ENCODE measurements at places on chromosomes 16 and 17.

DNA sequence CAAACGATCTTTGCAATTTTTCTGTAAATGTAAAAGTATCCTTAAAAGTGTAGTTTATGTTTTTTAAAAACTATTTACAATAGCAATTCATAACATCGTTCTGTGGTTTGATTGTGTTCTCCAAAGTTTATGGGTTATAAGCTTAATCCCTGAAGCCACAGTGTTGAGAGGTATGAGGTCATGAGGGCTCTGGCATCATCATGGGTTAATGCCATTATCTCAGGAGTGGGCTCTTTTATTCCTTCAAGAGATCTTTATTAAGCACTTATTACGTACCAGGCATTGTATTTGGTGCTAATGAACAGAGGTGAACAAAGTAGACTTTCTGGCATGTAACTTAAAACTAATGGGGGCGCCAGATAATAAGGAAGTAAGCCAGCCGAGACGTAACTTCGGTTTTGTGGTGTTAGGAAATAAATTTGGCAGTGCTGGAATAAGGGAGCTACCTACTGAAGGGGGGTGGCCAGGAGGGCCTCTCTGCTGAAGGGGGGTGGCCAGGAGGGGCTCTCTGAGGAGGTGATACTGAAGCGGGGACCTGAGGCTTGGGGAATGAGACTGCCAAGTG lies 158.1 kb downstream of the VPS53 start:
- DNase-seq = no peak

- no peak for DNase-seq
Measured at GRCh38 chr16:89369266-89369895, 121.0 kb downstream of the ANKRD11 start.

DNA sequence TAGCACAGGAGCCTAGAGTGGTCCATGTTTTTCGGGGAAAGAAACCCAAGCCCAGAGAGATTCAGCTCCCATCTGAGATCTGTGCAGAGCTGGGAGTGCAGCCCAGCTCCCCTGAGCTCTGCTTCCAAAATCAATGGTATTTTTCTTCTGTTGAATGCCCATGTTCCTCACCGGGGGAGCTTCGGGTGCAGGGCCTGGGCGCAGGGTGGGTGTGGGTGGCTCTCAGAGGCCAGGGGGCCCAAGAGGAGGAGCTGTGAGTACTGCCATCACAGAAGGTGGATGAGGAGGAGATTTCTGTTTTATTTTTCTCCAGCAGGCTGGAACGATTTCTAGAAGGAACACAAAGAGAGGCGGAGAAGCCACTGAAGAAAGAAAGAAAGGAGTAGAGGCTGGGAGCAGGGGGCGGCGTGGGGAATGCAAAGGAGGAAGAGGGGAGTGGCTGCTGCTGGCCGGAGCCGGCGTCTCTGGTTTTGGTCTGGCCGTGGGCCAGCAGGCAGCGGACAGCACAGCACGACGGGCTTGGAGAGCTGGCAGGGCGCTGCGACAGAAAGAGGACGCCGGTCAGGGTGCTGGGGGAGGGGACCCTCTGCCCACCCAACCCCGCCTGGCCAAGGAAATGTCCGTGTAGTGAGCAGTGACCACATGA lies 76.2 kb upstream of the KSR1 start:
- no peak for DNase-seq

GRCh38 chr17:67707442-67707841 lies 10.3 kb upstream of the NOL11 start:
- DNase-seq = no peak
